Ureter (tissue), 1 donor: ENCODE measurements at places on chromosomes 7 and 10. TPM values are rescaled to one million over a fixed set of nuclear protein-coding genes. Genes with fewer than 3 reads are reported as not detected.

DGKI gene
- 3.3 TPM for total RNA-seq

GRCh38 chr7:119123326-119123725, 898.8 kb downstream of the ANKRD7 start:
- no peak for DNase-seq

GRCh38 chr10:131843881-131844284, 56.9 kb upstream of the PPP2R2D start:
- DNase-seq = peak; percentile 34

SKIDA1 gene
- total RNA-seq = 3.6 TPM

DNA sequence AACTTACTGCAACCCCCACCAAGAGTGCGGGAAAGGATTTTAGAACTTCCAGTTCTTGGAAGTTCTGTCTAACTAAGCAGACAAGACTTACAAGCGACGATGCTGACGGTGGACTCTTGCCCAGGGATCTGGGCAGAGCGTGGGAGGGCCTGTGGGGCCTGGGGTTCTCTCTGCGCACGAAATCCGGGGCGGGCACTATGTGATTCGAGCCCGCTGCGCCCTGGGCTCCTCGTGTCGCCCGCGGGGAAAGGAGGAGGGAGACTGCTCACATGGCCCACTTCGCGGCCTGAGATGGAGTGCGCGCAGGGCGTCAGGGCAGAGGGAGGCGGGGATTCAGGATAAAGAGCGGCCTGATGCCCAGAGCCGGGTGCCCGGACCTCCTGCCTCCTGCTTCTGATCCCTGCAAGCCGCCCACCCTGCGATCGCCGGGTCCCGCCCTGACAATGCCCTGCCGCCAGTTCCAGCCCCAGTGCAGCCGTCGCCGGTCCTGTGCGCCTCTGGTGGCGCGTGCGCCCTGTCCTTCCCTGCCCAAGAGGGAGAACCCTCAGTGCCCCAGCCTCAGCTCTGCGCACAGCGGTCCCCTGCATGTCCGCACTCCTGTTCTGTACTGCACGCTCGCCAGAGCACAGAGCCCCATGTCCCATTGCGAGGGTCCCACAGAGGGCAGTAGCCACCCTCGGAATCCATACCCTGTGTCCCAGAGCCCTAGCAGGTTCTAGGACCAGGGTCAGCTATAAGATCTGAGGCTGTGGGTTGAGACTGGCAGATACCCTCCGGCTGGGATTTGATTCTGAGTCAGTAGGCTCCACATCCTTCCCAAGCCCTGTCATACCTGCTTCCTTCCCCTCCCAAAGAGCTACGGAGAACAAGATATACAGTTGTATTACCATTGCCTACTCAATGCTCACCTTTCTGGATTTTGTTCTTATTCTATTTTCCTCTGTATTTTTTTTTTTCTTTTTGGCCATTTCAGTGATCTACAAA, 99.4 kb upstream of the TMEM106B start:
- DNase-seq = peak; percentile 76

DNA sequence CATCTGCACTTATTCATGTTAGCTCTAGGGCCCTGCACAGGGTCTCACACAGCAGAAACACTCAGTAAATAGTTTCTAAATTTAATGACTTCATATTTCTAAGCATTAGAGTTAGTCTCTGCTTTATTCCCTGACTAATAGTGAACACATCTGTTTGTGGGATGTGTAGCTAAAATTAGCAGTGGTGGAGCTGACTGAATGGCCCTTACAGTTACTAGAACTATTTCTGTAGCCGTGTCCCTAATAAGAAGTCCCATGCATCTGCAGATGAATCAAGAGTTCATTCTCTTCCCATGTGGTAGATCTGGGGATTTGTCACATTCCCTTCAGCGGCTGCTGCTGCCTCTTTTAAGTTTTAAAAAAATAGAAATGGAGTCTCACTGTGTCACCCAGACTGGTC, 11.7 kb downstream of the MAP3K8 start:
- DNase-seq = no peak

GRCh38 chr7:97004247-97005182, 838 bp upstream of the DLX6 start:
- no peak for DNase-seq

PIK3CG gene
- 5.3 TPM for total RNA-seq

TDRD1 gene
- 0.23 TPM for total RNA-seq

- DNase-seq = no peak
Measured at GRCh38 chr10:64773357-64773756, 1252.2 kb downstream of the REEP3 start.

DNA sequence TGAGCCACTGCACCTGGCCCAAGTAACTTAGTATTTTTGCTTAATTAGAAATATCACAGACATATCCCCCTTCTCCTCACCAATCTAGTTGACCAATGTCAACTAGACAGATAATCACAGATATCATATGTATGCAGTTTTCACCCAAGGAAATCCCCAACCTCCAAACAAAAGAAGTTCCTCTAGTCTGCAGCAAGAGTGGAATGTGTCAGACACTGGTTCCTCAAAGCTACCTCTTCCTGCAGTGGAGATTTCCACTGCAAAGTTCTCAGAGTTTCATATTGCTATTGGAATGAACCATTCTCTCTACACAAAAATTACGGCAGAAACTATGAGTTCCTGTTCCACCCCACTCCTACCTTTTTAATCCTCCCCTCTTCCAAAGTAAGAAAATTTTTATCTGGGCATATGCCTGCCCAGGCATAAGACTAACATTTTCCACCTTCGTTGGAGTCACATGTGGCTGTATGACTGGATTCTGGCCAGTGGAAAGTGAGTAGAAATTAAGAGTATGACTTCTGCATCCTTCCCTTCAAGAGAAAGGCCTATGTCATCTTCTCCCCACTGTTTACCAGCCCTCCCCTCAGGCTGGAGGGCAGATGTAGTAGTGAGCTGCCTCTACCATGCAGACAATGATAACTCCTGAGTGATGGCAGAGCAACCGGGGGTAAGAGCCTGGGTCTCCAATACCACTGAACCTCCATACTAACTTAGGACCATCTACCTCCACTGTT, 103.0 kb downstream of the MYOF start:
- DNase-seq = no peak

PRF1 gene
- 4.1 TPM for total RNA-seq

- DNase-seq = no peak
Measured at GRCh38 chr7:51187941-51188340, 128.7 kb downstream of the COBL start.

DNA sequence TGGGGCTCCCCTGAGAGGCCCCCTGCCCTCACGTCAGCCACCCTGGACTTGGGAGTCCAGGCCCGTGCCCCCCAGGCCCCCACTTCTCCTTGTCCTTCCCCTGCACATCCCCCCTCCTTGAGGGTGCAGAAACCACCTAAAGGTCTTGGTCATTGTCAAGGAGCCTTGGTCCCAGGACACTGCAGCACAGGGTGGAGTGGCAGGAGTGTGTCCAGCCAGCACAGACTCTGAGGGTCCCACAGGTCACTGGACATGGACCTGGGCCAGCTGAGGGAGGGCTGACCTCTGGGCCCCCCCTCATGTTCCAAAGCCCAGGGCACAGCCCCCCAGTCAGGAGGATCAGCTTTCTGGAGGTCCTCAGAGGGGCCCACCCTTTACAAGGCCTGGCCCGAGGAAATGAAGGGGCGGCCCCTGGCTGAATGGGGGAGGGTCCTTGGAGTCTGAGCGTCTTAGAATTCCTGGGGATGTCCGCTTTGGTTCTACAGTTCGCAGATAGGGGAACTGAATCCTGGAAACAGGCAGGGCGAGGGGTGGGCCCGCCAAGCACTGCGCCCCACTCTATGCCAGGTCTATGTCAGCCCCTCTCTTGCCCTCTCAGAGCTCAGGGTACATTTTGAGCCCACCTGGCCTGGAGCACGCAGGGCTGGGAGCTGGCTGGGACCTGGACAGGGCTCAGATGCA, 54.0 kb downstream of the PWWP2B start:
- DNase-seq = no peak

DNA sequence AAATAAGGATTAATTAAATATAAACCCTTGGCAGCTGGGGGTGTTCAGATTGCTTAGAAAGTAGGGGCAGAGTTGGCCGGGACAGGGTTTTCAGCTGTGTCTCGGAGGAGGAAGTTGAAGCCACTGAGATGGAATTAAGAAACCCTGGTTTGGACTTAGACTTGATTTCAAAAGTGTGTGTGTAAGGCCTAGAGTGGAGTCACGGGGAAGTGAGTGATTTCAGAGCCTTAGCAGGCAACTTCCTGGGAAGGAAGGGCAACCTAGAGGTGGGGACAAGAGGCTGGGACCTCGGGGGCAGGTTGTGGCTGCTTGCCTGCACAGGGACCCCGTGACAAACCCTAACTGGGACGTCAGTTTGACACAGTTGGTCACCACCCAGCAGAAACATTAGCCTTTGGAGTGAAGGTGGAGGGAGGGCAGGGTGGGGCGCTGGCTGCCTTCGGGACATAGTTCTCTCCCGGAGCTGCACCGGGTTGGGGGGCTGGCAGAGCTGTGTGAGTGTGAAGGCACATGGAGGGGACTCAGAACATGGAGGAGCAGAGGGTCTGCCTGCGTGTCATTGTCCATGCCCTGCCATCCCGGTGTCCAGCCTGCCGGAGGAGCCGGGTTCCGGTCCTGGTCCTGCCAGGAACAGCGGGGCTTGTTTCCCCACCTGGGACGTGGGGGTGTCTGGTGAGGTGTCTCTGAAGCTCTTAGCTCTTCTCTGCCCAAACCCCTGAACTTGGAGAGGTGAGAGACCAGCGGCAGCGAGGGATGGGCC, 1.8 kb downstream of the BRI3 start:
- peak; percentile 65 for DNase-seq

HOXA5 gene
- 10.4 TPM for total RNA-seq

DNA sequence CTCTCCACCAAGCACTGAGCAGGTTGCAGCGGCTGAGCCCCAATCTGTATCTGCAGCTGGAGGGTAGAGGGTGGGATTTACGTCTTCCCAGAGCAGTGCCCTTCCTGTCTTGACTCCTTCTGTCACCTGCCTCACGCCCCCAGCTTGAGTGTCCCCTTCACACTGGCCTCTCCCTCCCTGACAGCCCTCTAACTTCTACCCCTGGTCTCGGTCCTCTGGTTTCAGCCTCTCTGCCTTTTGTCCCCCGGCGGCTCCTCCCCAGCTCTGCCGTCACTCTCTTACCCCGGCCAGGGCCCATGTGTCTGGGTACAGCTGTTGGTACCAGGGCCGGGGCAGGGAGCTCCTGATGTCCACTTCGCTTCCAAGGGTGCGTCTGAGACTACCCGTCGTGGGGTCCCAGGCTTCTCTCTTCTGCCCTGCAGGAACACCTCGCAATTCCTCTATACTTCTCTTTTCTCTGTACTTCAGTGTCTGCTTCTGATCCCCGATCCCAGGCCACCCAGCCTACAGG, 654 bp downstream of the MUC3A start:
- no peak for DNase-seq

TCTN3 gene
- total RNA-seq = 53.8 TPM

DNA sequence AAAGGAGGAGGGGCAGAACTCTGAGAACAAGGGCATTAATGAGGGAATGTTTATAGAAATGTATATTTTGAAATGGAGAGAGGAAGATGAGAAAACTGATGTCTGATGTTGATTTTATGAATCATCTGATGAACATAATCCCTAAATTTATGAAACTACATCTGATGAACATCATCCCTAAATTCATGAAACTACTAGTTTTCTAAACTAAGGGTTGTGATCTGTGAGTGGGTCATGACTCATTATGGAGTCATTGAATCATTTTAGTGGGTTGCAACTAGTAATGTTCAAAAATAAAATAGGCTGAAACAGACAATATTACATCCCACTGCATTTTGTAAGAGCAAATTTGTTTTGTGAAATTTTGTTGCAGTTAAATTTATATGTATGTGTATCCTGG, 442.6 kb upstream of the TEX47 start:
- no peak for DNase-seq
